Osteocyte (in vitro differentiated cells): ENCODE measurements at places on chromosomes 4 and X.

DNA sequence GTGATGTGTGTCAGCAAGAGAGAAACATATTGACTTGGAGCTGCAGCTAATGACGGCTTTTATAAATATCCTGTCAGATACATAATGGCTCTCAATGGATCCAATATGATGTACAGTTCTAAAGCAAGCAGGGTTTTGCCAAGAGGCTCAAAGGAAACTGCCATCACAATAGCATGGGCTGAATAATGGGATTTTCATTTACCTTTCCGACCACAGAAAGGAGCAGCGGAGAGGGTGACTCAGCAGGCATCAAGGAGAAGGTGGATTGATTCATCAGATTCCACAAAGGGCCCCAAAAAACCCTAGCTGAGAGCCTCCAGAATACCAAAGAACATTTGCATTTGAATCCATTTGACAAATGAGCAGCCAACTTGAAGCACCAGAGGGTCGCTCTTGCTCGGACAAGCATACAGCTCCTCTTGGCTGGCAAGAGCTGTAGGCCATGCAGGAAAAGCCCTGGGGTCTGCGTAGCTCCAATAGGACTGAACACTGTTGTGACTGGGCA lies 355.7 kb upstream of the NOCT start:
- no peak for DNase-seq

DNA sequence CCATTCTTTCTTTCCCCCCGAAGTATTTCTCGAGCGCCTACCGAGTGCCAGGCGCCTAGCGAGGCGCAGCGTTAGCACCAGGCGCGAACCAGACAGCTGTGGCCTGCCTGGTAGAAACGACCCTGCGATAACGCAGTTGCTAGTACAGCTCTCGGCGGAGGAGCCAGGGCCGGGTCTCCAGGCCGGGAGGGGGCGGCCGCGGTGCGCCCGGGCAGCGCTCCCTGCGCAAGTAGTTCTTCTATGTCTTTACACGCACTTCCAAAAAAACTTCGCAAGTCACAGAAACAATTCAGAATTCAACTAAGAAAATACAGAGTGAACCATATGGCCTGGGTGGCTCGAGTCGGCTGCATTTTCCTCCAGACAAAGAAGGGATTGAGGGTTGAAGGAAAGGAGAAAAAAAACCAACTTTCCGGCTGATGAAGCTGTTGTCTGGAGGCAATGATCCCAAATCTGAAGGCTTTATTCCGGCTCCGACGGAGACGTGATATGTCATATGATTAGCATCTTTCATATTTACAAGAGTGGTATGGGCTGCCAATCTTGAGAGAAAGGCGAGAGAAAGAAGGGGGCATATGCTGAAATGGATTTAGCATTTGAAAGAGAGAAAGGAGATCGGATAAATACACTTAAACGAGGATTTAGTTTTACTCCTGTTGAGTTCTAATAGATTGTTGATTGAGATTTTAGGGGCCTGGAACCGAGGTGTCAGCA lies 7.2 kb upstream of the NEUROG2 start:
- DNase-seq, result no peak

GRCh38 chr4:56224641-56225040 lies 162.7 kb downstream of the AASDH start:
- no peak for DNase-seq

GRCh38 chr4:136863756-136864155 lies 668.5 kb downstream of the PCDH18 start:
- no peak for DNase-seq

DNA sequence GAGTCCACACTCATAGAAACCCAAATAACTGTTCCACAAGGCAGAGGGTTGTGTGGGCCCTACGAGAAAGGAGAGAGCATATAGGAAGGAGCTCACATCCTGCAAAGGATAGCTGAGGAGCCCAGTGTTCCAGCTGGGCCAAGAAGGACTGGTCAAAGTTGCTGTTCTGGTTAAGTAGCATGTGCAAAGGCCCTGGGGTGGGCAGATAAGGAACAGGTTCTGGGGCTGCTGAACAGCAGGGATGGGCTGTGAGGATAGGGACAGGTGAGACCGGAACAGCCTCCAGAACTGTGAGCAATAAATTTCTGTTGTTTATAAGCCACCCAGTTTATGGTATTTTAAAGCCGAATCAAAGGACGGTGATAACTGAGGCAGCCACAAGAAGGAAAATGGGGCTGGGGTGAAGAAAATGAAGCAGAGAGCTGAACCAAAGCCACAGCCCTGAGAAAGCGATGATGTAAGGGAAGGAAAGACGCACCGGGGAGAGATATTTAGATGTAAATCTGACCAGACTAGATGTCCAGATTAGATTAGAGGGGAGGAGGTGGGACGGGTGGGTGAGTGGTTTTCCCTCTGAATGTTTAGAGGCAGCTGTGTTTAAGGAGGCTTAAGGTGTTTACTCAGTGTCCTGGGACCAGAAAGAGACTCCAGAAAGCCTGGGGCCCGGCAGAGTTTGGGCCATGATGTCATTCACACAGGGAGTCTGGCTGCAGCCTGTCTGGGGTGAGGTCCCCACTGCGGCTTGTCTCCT lies 180.8 kb upstream of the BCOR start:
- DNase-seq, result no peak

DNA sequence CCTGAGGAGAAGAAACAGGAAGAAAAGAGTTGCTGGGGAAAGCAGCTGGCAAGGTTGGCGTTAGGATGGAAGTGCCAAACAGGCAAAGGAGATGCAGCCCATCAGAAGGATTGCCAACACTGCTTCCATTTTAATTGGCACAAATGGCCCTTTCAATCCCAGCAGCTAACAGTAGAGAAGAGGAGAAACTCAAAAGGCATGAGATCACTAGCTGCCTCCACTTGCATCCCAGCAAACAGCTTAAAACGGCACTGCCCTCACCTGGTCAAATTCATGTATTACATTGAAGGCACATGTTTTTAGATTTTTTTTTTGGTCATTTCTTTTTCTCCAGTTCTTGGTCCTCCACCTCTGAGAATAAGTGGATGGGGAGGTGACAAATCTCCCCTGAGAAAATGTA lies 14.9 kb upstream of the LOC101059915 start:
- DNase-seq, result no peak

DNA sequence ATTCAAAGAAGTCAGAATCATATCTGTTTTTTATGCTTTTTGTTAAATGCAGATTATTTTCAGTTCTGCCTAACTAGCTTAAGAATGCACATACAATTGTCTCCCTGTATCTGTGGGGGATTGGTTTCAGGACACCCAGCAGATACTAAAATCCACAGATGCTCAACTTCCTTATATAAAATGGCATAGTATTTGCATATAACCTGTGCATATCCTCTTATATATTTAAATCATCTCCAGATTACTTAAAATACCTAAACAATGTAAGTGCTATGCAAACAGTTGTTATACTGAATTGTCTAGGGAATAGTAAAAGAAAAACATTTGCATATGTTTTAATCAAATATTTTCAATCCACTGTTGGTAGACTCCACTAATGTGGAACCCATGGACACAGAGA lies 279.4 kb downstream of the TMA16 start:
- DNase-seq, result no peak

GRCh38 chr4:146916479-146917076 lies 29.1 kb downstream of the TTC29 start:
- DNase-seq, result no peak

DNA sequence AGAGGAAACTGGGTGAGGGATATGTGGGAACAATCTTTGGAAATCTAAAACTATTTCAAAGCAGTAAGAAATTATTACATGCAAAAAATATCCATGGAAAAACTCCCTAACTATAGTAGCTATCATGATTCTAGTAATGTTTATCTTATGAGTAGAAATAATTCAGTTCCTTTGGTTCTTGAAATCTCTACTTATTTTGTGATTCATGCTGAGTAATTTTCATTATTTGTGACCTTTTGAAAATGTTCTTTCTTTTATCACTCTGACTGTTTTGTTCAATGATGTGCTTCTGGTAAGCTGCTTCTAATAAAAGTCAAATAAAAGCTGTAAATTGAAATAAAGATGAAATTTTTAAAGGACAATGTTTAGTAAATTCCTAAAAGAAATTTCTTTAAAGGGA lies 40.4 kb upstream of the MAGEB10 start:
- no peak for DNase-seq

DNA sequence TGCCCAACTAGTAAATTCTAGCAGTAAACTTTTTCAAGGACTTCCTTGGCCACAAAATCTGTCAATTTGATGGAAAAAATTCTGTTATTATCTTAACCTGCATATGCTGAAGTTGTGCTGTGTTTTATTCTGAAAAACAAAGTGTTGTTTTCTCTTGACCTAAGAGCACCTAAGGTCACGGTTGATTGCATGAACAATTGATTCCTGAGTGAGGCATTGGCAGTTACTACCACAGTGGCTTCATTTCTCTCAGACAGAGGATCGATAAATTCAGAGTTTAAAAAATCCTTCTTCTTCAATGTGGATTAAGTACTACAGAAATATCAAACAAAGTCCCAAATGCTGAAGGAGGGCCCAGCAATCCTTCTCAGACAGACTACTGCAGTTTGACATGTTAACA lies 6.2 kb downstream of the HDAC8 start:
- no peak for DNase-seq

DNA sequence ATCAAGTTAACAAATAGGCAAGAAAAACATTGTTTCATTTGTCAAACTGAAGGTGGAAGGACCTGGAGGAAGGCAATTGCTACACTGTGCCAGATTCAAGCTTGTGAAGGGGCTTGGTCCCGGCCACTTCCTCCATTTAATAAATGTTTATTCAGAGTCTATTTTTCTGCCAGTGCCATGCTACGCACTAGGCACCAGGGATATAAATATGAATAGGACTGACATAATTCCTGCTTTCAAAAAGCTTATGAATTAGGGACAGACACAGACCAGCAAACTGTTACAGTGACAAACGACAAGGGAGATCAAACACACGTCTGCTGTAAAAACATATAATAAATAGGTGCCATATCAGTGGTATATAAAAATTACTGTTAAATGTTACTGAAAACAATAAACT lies 571 bp downstream of the TLR6 start:
- DNase-seq, result no peak

GRCh38 chr4:42570221-42570620 lies 86.7 kb downstream of the ATP8A1 start:
- DNase-seq, result no peak

- no peak for DNase-seq
Observed at GRCh38 chr4:81152839-81153713, 61.9 kb downstream of the PRKG2 start.

- no peak for DNase-seq
Observed at GRCh38 chrX:19758539-19758938, 128.9 kb downstream of the SH3KBP1 start.

DNA sequence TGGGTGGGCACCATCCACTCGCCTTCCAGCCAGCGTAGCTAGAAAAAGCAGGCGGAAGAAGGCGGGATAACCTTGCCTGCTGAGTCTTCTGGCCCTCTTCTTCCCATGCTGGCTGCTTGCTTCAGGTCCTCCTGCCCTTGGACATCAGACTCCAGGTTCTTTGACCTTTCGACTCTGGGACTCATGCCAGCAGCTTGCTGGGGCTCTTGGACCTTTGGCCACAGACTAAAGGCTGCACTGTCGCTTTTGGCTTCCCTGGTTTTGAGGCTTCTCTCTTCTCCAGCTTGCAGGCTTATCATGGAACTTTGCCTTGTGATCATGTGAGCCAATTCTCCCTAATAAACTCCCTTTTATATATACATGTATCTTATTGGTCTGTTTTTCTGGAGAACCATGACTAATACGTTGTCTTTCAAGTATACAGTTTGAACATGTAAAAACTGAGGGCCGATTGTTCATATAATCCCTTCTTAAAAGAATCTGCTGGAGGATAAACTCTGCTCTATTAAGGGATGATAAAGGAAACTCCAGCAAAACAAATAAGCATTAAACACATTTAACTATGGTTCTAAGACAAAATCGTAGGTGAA lies 116.6 kb upstream of the LCORL start:
- DNase-seq, result no peak

GRCh38 chr4:16122308-16122711 lies 38.5 kb upstream of the PROM1 start:
- peak; percentile 19 for DNase-seq

GRCh38 chr4:169952236-169953002 lies 73.8 kb downstream of the MFAP3L start:
- no peak for DNase-seq

GRCh38 chrX:34848281-34848680 lies 94.3 kb upstream of the FAM47B start:
- no peak for DNase-seq

DNA sequence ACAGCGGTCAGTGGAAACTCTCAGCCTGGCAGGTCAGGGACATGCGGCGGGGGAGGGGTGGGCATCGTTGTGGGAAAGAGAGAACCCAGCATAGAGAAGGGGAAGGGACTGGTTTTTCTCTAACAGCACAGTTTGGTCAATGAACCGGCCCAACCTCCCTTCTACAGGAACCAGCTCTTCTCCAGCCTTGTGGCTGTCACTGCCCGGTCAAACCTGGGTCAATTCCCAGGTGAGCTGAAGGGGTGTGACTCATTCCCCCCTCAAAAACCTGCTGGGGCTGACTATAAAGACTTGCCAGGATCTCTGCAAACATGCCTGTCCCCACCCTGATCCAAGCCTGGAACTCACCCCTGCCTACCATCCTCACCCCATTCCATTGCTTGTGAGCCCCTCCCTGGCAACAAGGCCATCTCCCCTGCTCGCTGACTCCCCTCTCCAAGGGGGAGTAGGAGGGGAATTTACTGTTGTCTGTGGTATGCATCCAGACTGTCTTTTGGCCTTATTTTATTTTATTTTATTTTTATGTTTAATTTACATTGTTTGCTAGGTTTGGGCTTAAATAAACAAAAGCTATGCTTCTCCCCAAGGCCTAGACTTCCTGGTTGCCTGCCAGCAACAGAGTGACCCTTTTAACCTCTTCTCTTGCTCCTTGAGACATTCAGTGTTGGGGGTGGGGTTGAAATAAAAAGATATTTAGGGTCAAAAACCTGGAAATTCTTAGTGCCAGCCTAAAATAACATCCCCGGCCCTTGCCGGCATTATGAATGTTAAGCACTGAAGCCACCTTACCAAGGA lies 49.6 kb downstream of the TSC22D3 start:
- DNase-seq, result no peak
